Activated naive CD8-positive, alpha-beta T cell treated with anti-CD3 and anti-CD28 coated beads, Interleukin-2, amount 10 ng/mL, durations not matched to agents 7 days and 5 days (primary cell): ENCODE measurements at places on chromosomes 6 and 20. TPM values are rescaled to one million over a fixed set of nuclear protein-coding genes. Genes with fewer than 3 reads are reported as not detected.
A peak's percentile ranks its signal among the peaks of the same experiment; 100 is the strongest.

DNA sequence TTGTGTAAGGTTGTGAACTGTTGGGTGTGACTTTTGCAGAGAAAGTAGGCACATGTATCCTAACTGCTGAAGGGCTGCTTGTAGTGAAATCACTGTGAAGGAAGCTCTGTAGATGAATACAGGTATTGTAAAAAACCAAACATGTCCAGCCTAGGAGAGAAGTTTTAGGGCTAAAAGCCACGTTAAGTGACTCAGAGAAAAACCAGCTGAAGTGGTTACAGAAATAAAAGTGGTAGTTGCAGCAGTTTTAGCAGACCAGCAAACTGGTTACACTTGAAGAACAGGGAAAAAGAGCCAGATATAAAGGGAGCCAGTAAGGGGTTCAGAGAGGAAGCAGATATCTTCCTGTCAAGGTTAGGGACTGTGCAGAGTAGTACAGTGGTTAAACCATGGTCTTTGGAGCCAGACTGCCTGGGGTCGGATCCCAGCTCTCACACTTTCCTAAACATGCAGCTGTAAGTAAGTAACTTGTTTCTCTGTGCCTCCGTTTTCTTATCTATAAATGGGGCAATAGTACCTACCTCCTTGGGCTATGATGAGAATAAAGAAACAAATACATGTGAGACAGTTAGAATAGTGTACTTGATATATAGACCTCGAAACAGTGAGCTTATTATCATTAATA lies 33.8 kb upstream of the RNF8 start:
- H3K27me3 ChIP-seq = no peaks in the 10 kb centered on the region
- no peak overlapping the region for H3K27ac ChIP-seq
- peaks cover 3% of the 10 kb centered on the region for H3K4me1 ChIP-seq
- peaks cover 8% of the 10 kb centered on the region for H3K36me3 ChIP-seq
- no peak for DNase-seq

DNA sequence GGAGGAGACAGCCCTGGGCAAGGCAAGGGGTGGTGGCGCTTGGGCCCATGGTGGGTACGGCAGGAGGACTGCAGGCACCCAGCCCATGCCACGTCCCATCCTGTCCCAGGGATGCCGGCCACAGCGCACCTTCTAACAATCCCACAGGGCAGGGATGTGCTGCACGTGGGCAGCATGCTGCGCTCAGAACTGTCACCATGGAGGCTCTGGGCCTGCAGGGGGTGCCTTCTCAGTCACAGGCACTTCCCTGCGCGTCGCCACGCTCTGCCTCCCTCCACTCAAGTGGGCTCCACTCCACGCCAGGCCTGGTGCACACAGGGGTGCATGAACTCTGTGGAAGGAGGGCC lies 2.4 kb downstream of the CABLES2 start:
- no peaks in the 10 kb centered on the region for H3K36me3 ChIP-seq
- no peak overlapping the region for H3K4me3 ChIP-seq
- DNase-seq = no peak
- no peak overlapping the region for H3K27ac ChIP-seq
- peaks cover 11% of the 10 kb centered on the region for H3K4me1 ChIP-seq
- H3K27me3 ChIP-seq = peaks cover 3% of the 10 kb centered on the region

GRCh38 chr6:134614606-134615485 lies 296.9 kb upstream of the SGK1 start:
- H3K36me3 ChIP-seq = no peaks in the 10 kb centered on the region
- no peaks in the 10 kb centered on the region for H3K4me1 ChIP-seq
- peaks cover 11% of the 10 kb centered on the region for H3K27me3 ChIP-seq
- no peak for DNase-seq

- H3K4me1 ChIP-seq = no peaks in the 10 kb centered on the region
- no peak overlapping the region for H3K4me3 ChIP-seq
- H3K27me3 ChIP-seq = no peaks in the 10 kb centered on the region
- H3K36me3 ChIP-seq = peaks cover 10% of the 10 kb centered on the region
- H3K27ac ChIP-seq = no peak overlapping the region
- DNase-seq = no peak
Measured at GRCh38 chr6:2063547-2063946, 181.9 kb downstream of the GMDS start.

GRCh38 chr6:109121411-109121810 lies 26.1 kb downstream of the CEP57L1 start:
- H3K4me1 ChIP-seq = peaks cover 14% of the 10 kb centered on the region
- H3K27ac ChIP-seq = no peak overlapping the region
- H3K4me3 ChIP-seq = no peak overlapping the region
- no peak for DNase-seq
- H3K27me3 ChIP-seq = no peaks in the 10 kb centered on the region

DNA sequence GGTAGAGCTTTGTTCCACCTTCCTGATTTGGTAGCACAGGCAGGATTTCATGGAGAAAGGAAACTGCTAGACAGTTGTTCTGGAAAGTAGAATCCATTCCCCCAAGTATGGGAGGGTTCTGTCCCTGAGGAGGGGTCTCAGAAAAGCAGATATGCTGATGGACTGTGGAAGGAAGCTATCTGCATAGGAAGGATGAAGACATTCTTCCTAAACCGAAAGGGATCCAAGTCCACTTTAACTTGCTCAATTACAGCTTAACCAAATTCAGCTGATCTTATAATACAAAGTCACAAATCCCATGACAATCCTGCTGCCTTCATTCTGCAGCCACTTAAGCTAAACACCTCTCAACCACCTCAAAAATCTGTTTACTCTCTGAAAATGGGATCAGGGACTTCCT lies 2.6 kb downstream of the MAN1A1 start:
- peak overlapping the region; percentile 96 for H3K4me3 ChIP-seq
- H3K27ac ChIP-seq = peak overlapping the region; percentile 34
- peaks cover 9% of the 10 kb centered on the region for H3K36me3 ChIP-seq
- H3K4me1 ChIP-seq = peaks cover 42% of the 10 kb centered on the region
- no peak for DNase-seq
- no peaks in the 10 kb centered on the region for H3K27me3 ChIP-seq

DNA sequence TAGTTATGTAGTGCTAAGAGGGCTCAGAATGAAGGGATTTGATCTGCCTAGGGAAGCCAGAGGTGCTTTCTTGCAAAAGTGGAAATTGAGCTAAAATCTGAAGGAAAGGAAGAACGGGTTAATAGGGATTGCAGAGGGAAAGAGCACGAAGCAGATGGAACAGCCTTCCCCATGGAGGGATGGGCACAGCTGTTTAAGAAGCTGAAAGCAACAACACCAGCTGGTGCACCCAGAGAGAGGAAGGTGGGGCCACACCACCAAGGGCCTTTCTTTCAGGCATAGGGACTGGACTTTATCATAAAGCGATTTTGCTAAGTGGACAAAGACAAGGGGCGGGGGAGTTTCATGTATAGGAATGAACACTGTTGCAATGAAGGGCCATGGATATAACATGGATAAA lies 65.8 kb upstream of the SNRPB2 start:
- peaks cover 5% of the 10 kb centered on the region for H3K27me3 ChIP-seq
- H3K4me1 ChIP-seq = no peaks in the 10 kb centered on the region
- no peaks in the 10 kb centered on the region for H3K36me3 ChIP-seq
- no peak for DNase-seq
- no peak overlapping the region for H3K4me3 ChIP-seq
- no peak overlapping the region for H3K27ac ChIP-seq

- H3K27ac ChIP-seq = no peak overlapping the region
- no peaks in the 10 kb centered on the region for H3K36me3 ChIP-seq
- H3K4me3 ChIP-seq = no peak overlapping the region
- DNase-seq = no peak
Measured at GRCh38 chr6:9116026-9116425, 680.7 kb upstream of the SLC35B3 start.

DNA sequence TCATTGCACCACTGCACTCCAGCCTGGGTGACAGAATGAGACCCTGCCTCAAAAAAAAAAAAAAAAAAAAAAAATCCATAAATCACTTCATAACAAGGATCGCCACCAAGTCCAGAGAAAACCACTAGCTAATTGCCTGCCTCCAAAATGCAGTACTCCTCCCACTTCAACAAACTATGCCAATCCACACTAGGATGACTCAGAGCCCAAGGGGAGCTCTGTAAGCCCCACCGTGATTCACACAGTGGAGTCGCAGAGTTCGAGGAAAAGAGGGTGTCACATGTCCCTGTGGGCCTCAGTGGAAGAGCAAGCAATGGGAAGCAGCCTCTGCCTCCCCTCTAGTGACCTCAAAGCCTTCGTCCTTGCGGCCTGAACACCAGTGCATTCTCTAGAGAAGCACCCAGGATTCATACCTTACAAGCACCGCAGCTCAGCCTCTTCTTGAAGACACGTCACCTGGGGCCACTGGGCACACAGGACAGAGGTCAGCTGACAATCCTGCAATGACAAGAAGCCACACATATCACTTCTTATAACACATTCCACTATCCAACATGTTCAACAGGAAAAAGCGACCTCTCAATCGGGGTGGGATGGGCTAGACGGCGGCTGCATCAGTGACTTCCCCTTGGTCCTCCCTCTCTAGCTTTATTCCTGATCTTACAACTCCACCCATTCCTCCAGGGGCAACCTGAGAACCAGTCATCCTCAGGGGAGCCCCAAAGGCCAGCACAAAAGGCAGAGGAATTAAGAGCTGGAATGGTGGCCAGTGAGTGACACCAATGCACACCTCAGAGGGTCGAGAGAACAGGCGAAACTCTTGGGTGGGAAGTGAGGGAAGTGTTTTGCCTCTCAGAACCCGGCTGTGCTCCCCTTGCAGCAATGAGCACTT lies 8.9 kb downstream of the SNHG17 start:
- no peaks in the 10 kb centered on the region for H3K27me3 ChIP-seq
- peak overlapping the region; percentile 25 for H3K27ac ChIP-seq
- H3K36me3 ChIP-seq = peaks cover 40% of the 10 kb centered on the region
- no peak for DNase-seq
- H3K4me1 ChIP-seq = peaks cover 24% of the 10 kb centered on the region

DNA sequence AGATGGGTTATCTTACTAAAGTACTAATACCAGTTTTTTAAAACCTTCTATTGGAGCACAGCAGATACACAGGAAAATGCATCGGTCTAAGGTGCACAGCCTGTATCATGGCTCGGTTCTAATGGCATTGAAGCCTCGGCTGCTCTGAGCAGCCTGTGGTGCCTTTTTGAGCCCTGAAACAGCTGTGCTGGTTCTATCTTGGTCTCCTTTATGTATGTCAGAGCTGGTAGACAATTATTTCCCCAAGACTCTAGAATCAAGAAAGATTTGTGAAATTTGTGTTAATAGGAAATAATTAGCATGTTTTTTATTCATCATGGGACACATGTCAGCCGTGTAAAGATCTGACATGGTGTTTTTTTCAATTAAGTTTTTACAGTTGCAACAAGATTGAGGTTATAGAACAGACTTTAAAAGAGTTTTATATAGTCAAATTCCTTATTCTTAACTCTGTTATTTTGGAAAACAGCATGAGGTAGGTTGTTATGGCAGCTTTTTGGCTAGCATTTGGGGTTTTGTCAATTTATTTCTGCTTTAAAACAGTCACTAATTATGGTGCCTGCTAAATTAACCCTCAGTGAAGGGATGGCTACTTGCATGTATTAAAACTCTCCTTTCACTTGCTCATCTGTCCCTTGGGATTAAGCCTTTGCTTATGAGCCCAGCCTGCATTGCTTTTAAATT lies 40.3 kb upstream of the C20orf144 start:
- peaks cover 4% of the 10 kb centered on the region for H3K4me1 ChIP-seq
- H3K27ac ChIP-seq = no peak overlapping the region
- H3K4me3 ChIP-seq = no peak overlapping the region

Gene LSM14B
- 45.1 TPM for total RNA-seq

Gene IL22RA2
- not detected for total RNA-seq
